ENCODE measurements at places on chromosomes 3 and 15.

- H3K27ac ChIP-seq: no peak overlapping the region
- H3K36me3 ChIP-seq: no peaks in the 10 kb centered on the region
- no peak for DNase-seq
- peaks cover 12% of the 10 kb centered on the region for H3K27me3 ChIP-seq
- H3K4me3 ChIP-seq: no peak overlapping the region
Observed at GRCh38 chr15:70152070-70152480, 54.4 kb upstream of the TLE3 start.

GRCh38 chr15:92468991-92469390 is 75.3 kb downstream of the ST8SIA2 start:
- no peaks in the 10 kb centered on the region for H3K27me3 ChIP-seq
- H3K27ac ChIP-seq: no peak overlapping the region
- DNase-seq: no peak
- H3K36me3 ChIP-seq: no peaks in the 10 kb centered on the region
- no peak overlapping the region for H3K4me3 ChIP-seq
- H3K4me1 ChIP-seq: no peaks in the 10 kb centered on the region

DNA sequence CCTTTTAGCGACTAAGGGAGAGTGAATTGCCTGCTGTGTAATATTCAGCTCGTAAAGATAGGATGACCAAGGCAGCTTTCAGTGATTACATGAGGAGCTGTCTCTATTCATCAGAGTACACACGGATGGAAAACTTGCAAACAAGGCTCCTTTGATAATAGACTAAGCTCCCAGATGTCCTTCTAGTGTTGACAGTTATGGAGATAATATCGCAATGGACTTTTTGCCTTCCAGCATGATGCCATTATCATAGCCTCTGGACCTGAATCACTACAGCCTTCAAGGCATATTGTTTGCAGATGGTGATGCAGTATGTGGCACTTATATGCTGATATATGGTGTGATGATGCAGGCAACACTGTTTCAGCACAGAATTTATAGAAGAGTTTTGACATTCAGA is 93.9 kb downstream of the ECT2 start:
- H3K4me3 ChIP-seq: no peak overlapping the region
- no peak overlapping the region for H3K27ac ChIP-seq
- H3K27me3 ChIP-seq: no peaks in the 10 kb centered on the region
- peaks cover 2% of the 10 kb centered on the region for H3K4me1 ChIP-seq

DNA sequence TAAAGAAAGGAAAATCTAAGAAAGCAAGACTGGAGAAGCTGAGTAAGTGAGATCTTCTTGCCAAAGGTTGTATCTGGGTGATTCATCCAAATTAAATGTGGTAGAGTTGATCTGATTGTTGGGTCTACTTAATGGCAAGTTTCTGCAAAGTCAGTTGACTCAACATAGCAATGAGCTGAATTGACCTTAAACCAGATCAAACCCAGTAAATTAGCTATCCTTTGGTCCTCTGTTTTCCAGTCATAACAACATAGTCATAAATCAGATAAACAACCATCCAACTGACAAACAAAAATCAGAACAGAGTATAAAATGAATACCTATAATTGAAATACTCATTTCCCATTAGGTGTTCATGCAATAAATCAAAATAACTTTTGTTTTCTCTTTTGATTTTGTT is 142.6 kb upstream of the CFAP20DC start:
- no peak overlapping the region for H3K4me3 ChIP-seq
- DNase-seq: no peak
- H3K27ac ChIP-seq: no peak overlapping the region
